Foreskin fibroblast (primary cell): ENCODE measurements at places on chromosomes 3 and 15.

DNA sequence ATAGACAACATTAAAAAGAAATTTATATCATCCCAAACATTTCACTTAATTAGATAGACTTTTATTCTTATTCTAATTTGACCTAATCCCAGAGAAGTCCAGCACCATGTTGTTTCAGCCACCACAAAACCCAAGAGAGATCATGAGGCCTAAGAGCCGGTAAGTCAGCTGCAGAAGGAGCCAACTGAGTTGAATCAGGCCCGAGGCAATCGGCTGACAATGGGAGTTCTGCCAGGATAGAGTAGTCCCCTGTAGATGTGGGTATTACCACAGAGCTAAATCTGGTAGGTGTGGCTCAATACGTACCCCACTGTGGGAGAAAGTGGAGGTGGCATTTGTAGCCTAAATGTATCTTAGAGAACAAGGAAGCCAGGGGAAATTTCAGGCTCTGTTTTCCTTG, 49.7 kb upstream of the UMPS start:
- DNase-seq, result no peak

GRCh38 chr3:9553948-9554513, 409 bp upstream of the LHFPL4 start:
- DNase-seq, result no peak

- no peak for DNase-seq
Measured at GRCh38 chr15:39079296-39079847, 501.5 kb upstream of the THBS1 start.

DNA sequence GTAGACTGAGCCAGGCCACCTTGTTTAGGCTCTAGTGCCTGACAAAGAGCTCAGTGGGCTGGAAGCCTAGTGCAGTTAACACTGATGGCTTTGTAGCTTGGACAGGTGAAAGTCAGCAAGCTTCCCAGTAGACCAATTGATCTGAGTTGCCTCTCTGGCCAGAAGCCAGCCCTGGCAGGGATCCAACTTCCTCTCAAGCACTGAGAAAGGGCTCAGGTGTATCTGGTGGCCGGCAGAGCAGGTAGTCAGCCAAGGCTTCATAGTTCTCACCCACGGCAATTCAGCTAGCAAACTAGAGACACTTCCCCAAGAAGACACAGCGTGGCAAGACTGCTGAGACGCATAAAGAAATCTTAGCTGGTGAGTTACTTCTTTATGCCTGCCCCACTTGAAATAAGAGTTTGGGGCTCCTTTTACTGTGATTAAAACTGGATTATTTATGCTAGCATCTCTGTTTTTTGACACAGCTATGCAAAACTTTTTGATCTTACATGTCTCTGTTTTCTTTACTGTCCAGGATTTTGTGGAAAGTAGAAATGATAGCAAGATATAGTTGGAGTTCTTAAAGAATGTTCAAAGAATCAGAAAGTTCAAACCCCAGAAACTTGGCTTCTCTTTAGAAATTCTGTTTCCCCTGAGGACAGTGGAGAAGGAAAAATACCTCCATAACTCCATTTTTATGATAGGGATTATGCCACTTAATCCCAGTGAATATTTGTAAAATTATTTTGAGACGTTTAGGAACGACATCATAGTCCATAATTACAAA, 8.4 kb upstream of the CA12 start:
- DNase-seq, result no peak

- DNase-seq, result no peak
Measured at GRCh38 chr3:133999891-134000685, 29.6 kb downstream of the SLCO2A1 start.
